T-helper 2 cell (primary cell): ENCODE measurements at places on chromosomes 11 and 22.

- DNase-seq, result no peak
Observed at GRCh38 chr11:97965849-97966646, 1054.7 kb upstream of the CNTN5 start.

DNA sequence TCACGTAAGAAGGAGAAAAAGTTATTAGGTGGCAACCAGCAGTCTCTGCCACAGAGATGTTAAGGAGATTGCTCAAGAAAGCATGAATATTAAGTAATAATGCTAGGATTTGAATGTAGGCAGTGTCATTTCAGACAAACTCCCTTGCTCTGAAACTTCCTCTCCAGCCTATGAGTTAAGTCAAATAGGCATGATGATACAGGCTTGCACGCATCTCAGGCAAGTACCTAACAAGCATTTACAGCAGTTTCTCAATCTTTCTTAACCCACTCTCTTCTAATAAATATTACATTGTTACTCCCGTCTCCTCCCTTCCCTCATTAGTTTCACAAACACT lies 72.7 kb downstream of the RAB38 start:
- no peak for DNase-seq

GRCh38 chr11:134341805-134342571 lies 10.2 kb downstream of the GLB1L2 start:
- DNase-seq, result no peak

DNA sequence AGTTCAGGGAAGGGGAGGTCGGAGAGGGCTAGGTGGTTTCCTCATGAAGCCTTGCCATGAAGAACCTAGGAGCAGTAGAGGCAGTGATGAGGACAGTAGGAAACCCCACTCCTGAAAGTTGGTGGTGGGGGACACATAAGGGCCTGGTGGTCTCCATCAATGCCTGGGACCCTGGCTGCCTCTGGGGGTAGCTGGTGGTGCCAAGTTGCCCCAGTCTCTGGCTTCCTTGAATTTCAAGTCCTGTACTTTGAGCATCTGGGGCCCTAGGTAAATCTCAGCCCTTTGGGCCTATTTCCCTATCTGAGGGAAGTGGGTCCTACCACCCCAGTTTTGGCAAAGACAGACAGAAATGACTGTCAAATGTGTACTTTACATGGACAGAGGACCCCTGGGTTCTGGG lies 28.1 kb downstream of the AMPD3 start:
- DNase-seq, result no peak

DNA sequence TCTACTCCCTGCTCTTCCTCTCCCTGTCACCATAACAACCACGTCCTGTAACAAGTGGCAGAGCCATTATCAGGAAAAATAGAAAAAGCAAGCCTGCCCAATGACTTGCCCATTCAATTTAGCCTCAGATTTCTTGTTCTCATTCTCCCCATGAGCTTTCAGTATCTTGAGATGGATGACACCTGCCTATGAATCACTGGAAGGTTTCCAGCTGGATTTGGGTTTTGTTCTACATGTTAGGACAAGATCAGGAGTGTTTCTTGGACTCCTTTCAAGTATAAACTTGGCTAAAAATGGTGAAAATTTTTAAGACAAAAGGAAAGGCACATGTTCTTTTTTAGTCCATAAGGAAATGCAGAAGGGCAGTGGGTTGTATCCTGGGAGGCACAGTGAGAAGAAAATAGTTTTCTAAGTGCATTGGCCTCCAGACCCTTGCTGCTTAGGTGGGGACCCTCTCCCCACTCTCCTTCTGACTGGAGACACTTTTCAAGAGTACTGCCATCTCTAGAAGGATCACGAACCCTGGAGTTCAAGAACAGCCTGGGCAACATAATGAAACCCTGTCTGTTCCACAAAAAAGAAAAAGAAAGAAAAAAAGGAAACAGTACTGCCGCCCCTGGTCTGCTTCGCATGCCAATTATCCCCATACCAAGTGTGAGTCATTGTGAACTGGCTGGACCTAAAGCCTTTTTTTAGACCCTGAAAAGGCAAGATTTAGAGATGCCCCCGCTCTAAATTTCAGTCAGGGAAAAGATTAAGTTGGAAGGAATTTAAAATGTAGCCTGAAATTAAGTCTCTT lies 51.0 kb downstream of the MTNR1B start:
- no peak for DNase-seq

GRCh38 chr11:83611600-83611999 lies 325.4 kb upstream of the CCDC90B start:
- DNase-seq, result no peak

GRCh38 chr11:115302946-115303703 lies 201.1 kb downstream of the CADM1 start:
- no peak for DNase-seq

DNA sequence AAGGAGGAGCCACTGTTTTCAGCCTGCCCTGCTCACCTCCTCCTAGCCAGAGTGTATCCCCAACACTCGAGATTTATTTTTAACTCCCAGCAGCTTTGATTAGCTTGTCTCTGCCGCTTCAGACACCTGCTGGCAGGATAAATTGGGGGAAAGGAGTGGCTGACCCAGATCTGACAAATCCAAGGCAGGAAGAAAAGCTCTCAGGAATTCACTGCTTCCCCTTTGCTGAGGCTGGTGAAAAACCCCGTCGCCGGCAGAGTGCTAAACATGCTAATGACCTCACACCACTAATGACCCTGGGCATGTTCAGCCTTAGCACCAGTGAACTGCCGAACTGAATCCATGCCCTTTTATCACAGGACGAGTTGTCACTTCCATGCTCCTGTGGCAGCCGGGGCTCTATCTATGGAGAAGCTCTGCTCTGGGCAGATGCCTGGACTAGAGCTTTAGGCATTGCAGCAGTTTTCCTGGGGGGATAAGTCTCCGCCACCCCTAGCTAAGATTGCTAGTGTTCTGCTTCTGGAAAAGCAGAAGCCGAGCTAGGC lies 52.2 kb downstream of the FEZ1 start:
- no peak for DNase-seq

- DNase-seq, result no peak
Observed at GRCh38 chr22:46829941-46830715, 67.7 kb downstream of the TBC1D22A start.

DNA sequence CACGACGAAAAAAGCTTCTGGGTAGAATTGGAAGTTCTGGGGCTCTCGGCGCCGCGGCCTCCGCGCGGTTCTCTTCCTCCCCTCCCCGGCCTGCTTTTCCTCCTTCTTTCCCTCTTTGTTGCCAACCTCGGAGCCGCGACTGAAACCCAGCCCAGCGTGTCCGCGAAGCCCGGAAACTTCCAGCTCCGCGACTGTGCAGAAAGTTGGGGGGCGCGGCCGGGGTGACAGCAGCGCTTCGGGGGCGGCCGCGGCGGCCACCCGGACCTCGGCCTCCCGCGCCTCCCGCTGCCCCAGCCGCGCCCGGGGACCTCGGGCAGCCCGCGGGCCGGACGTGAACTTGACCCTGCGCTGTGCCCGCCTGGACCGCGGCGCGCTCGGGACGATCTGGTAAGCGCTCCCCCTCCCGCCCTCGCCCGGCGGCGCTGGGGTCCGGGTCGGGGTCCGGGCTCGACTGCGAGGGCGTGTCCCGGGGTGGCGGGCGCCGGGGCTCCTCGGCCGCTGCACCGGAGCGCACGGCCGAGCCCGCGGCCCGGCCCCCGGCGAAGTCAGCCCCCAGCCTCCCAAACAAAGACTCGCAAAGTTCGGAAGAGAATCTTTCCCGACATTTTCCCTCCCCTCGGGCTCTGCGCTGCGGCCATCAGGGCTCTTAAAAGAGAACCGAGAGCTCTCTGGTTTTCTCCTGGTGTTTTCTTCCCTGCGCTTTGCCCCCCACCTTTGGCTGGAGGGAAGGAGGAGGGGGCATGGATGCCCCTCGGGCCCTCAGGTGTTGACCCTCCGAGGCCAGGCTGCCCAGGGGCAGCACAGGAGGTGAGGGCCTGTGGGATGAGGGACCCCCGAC lies 67.9 kb upstream of the WNT7B start:
- DNase-seq, result no peak

DNA sequence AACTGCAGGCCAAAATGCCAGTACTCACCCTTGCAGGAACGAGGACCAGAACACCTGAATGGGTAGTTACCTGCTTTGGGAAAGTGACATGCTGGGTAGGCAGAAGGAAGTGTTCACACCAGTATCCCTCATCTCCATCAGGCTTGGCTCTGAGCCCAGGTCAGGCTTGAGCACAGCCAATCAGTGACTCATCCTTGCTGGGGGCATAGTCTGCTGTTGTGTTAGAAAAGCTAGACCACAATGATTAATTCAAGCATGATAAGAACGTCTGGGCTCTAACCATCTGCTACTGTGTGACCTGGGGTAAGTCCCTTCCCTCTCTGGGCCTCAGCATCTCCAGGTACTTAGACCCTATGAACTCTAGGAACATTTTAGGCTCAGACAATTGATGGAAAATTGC lies 450.4 kb downstream of the MIAT start:
- DNase-seq, result no peak

- DNase-seq, result no peak
Observed at GRCh38 chr11:62333768-62334167, 3.5 kb upstream of the ASRGL1 start.

DNA sequence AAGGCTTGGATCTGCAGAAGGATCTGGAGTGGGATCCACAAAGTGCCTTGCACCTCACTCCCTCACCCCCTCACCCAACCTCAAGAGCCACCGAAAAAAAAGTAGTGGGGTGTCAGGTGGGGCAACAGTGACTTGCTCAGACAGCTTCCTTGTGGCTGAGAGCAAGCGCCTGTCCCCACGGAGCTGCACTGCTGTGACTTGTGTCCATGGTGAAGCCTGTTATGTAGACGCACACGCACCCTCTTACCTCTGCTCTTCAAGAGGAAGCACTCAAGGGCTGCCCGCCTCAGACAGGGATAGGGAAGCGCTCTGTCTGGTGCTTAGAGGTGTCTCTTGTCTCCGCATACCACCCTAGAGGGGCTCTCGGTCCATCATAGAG lies 1.2 kb downstream of the DRD2 start:
- DNase-seq, result no peak

DNA sequence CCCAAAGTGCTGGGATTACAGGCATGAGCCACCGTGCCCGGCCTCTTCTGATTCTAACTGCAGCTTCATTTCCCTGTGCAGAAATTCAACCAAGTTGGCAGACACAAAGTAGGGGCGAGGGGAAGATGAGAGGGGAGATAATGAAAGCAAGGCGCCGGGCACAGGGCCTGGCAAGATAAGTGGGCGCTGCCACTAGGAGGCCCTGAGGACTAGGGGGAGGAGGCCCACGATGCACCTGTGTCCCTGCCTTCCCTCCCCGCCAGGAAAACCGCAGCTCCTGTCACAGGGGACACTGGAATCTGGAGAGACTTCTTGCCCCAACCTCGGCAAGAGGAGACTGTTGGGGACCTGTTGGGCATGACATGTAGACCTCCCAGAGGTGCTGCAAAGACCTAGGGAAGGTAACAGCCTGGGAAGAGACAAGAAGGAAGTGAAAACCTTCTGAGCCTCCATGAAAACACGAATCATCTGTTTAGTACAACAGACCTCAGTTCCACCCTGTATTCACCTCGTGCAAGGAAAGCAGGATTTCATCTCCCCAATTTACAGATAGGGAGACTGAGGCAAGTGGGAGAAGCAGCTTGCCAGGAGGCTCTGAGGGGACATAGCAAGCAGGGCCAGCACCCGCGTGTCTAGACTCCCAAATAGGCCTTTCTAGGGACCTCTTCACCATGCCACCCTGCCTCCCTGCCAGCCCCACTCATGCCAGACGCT lies 3.1 kb upstream of the LGALS1 start:
- DNase-seq, result no peak

DNA sequence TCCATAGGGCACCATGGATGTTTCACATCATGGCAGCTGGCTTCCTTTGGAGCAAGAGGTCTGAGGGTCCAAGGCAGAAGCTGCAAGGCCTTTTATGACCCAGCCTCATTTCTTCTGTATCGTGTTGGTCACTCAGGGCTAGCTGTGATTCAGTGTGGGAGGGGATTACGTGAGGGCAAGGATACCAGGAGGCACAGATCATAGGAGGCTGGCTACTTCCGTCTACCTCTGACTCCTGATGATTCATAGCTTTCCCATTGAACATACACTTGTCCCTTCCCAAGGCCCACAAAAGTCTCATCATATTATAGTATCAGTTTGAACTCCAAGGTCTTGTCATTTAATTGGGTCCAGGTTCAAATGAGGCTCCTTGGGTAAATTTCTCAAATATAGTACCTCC lies 135.3 kb upstream of the ZBED5 start:
- no peak for DNase-seq

- DNase-seq, result no peak
Observed at GRCh38 chr11:61174949-61175348, 13.7 kb upstream of the VPS37C start.

GRCh38 chr11:113163291-113164030 lies 150.9 kb upstream of the TTC12 start:
- no peak for DNase-seq

- DNase-seq, result no peak
Observed at GRCh38 chr11:129259931-129260348, 67.8 kb upstream of the ARHGAP32 start.

- no peak for DNase-seq
Observed at GRCh38 chr11:119402470-119402869, 20.5 kb downstream of the THY1 start.

DNA sequence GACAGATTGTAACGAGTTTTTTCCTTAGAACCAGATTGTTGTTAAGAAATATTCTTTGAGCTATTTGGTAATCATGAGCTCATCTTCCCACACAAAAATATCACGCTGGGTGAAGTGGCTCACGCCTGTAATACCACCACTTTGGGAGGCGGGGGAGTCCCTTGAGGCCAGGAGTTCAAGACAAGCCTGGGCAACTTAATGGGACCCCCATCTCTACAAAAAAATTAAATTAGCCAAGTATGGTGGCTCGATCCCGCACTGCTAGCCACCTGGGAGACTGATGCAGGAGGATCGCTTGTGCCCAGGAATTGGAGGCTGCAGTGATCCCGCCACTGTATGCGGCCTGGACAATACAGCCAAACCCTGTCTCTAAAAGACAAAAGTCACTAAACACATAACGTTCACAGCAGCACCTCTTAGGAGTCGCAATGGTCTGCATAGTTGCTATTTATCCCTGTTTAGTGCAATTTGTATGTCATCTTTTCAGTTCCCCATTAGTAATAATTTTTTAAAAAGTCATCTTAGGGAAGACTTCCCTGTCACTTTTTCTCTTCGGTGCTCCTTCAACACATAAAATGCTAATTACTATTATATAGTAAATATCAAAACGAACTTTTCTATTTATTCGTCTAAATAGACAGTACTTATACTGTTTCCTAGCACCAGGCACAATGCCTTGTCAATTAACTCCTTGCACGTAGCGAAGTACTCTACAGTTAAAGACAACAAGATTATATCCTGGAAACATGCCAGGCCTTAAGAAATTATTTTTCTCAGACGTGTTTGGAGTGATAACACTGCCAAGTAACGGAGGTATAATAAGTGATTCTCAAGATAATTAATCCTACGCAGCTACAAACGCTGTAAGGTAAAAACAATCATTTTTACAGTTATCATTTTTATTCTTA lies 1.1 kb downstream of the ST13 start:
- DNase-seq, result no peak

GRCh38 chr22:27179161-27179560 lies 521.8 kb downstream of the MIAT start:
- no peak for DNase-seq
